Esophagus squamous epithelium (tissue), 5 donors: ENCODE measurements at places on chromosomes 7 and 10.

- DNase-seq = no peak
Measured at GRCh38 chr7:68420342-68421192, 1177.7 kb upstream of the AUTS2 start.

- DNase-seq = no peak
Measured at GRCh38 chr7:114217026-114217806, 197.4 kb upstream of the FOXP2 start.

DNA sequence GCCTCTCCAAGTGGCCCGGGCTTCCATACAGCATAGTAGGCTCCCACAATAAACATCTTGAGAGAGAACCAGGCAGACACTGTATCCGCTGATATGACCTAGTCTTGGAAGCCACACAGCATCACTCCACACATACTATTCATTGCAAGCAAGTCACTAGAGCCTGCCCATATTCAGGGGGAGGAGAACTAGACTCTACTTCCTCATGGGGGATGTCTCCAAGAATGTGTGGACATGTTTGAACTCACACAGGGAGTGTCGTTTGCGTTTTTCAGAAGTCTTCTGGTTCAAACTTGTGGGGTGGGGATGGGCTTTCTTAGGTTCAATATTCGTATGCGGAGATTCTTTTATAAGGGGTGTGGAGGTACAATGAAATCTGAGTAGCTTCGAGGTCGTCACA, 232.6 kb upstream of the HABP2 start:
- DNase-seq = no peak

DNA sequence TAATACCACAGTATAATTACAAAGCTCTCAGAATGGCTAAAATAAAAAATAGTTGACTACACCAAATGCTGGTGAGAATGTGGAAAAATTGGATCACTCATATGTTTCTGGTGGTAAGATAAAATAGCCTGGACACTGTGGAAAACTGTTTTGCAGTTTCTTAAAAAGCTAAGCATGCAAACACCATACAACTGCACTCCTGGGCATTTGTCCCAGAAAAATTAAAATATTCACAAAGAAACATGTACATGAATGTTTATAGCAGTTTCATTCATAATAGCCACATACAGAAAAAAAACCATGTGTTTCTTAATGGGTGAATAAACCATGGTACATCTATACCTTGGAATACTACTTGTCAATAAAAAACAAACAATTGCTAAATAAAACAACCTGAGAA, 172.9 kb downstream of the AHR start:
- DNase-seq = no peak

DNA sequence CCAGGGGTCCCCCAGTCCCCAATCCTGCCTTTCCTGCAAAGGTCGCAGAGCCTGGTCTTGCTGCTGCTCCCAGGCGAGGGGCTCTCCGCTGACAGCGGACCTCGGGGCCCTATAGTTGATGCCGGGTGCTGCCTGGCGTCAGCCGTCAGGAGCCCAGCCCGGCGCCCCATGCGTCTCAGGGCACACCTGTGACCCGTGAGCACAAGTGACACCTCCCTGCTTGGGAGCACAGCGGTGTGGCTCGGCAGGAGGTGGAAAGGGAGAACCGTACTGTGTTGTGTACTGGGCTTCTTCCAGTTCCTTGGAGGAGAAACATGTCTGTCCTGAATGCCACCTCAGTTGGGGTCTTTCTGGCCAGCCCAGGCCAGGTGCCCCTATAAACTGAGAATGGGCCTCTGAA, 56.7 kb downstream of the LHPP start:
- no peak for DNase-seq

GRCh38 chr7:87797798-87798403, 78.3 kb downstream of the SLC25A40 start:
- DNase-seq = no peak

- no peak for DNase-seq
Measured at GRCh38 chr10:59434463-59435321, 72.3 kb upstream of the FAM13C start.

GRCh38 chr7:82699773-82700186, 256.2 kb upstream of the CACNA2D1 start:
- no peak for DNase-seq

- DNase-seq = no peak
Measured at GRCh38 chr7:12926206-12926605, 238.8 kb downstream of the ARL4A start.

GRCh38 chr10:28902215-28902614, 224.9 kb downstream of the BAMBI start:
- no peak for DNase-seq

GRCh38 chr10:133295426-133296320, 13.0 kb downstream of the TUBGCP2 start:
- no peak for DNase-seq

GRCh38 chr7:40802497-40802896, 667.7 kb downstream of the SUGCT start:
- no peak for DNase-seq

DNA sequence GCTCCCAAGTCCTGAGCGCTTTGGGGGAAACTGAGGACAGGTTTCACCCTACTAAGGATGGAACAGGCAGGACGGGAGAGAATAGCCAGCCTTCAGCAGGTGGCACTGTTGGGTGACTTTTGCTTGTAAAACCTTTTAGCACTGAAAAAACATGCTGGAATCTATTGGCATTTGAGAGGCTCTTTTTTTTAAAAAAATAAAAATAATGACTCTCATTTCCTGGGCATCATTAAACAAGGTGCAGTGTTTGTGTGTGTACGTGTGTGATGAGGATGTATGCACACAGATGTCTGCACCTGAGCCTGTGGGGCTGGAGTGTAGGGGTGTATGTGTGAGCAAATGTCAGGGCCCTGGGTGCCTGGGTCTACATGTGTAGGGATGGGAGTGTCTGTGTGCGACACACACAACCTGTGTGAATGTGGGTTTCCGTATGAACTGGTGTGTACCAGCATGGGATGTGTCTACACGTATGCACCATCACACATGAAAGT, 177.9 kb downstream of the RPS24 start:
- no peak for DNase-seq

DNA sequence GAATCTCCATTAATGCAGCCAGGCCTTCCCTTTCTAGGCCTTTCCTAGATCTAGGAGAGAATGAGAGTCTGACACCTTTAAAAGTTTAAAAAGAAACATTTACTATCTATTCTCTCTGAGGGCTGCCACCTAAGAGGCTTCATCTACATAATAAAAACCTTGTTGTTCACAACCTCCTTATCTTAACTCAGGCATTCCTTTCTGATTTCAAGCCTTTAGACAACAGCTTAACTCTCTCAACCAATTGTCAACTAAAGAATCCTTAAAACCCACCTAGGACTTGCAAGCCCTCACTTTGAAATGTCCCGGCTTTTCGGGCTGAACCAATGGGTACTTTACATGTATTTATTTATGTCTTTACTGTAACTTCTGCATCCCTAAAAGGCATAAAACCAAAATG, 64.3 kb upstream of the RET start:
- DNase-seq = no peak

DNA sequence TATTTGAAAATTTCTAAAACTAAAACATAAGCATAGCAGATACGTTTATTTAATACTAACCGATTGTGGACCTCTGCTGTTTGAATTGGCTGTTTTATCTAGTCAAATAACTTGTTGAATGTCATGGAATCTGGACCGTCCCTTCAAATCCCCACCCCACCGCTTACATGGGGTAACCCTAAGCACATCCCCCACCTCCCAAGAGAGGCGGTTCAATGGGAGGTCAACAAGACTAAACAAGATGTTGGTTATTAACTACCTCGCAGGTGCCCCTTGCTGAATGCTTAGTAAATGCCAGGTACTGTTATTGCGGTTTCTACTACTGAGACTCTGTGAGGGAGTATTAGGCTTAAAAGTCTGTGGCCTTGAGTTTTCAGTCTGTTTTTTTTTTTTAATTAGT, 70.9 kb downstream of the DAGLB start:
- no peak for DNase-seq

DNA sequence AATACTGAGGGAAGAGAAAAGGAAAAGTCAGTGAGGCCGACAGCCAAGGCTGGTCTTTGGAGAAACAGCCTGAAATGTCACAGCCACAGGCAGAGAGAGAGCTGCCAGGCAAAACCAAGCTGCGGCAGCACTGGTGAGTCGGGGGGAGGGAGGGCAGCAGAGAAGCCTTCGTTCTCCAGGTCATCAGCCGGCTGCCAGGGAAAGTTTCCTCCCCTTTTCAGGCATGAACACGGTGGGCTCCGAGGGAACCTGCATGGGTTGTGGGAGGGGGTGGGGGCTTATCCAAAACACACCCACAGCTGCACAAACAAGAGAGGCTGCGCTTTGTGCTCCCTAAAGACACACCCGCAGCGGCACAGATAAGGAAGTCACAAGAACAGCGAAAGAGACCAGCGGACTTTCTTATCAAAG, 62.3 kb upstream of the NKX6-2 start:
- DNase-seq = no peak

- no peak for DNase-seq
Measured at GRCh38 chr10:129812398-129812797, 151.7 kb downstream of the EBF3 start.
